ENCODE measurements at places on chromosomes 1 and 21.

- DNase-seq, result no peak
Observed at GRCh38 chr1:941588-942383, 17.3 kb downstream of the NOC2L start.

GRCh38 chr1:196105901-196106300 is 502.3 kb downstream of the KCNT2 start:
- no peak for DNase-seq

DNA sequence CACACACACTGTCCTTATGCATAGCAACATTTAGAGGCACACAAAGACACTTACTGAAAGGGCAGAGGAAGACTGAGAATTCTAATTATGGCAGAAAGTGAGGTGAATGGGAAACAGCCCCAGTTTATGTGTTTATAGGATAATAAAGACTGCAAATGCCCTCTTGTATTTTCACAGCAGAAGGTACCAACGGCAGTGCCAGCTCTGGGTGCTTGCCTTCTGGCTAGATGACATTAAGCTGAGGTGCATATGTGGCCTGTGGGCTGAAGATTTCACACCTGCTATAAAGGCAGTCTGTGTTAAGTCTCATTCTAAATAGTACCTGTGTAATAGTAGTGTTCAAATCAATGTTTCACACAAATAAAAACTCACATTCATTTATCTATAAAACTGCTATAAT is 347.2 kb upstream of the ZRANB2 start:
- DNase-seq, result no peak

GRCh38 chr1:206490771-206491405 is 16.4 kb upstream of the RASSF5 start:
- DNase-seq, result no peak

DNA sequence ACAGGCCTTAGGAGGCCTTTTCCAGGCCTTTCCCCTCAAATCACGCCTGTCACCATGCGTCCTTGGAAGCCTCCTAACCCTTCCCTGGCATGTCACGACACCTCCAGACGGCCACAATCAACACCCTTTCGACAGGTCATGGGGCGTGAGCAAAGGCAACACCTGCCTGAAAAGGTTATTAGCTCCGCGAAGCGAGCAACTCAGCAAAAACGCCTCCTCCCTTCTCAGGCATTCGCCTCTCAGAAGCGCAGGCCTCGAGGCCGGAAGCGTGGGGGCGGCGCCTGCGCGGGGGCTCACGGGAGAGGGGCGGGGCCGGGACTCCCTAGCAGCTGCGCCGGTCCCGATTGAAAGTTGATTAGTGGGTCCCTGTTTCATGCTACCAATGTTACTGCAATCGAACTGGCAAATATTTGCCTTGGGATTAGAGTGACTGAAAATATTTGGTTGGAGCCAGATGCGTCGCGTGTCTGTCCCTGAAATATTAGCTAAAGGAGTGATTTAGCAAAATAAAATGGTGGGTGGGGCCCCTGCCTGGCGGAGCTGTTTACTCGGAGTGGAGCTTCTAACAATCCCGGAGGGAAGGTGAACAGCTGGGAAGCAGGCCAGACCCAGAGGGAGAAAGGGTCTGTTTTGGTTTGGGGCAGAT is 44.9 kb downstream of the GFI1 start:
- no peak for DNase-seq

- DNase-seq, result no peak
Observed at GRCh38 chr21:37764691-37765090, 151.6 kb downstream of the KCNJ6 start.

DNA sequence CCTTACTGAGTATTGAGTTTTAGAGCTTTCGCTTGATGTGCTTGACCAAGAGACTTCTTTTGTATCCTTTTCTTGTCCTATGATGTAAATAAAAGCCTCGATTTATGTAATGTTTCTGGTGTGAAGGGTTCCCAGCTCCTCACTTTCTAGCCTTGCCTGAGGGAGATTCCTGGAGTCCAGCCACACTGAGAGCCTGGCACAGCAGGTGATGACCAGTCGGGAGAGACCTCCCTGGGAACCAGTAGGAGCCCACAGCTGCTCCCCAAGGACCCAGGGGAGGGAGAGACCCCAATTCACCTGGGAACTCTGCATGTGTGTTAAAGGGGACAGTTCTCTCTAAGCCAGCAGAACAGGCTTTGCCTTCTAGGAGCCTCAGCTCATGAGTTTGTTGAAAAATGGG is 8.9 kb downstream of the C1orf115 start:
- no peak for DNase-seq

- DNase-seq, result peak; percentile 58
Observed at GRCh38 chr1:7409278-7409677, 361.8 kb upstream of the VAMP3 start.

DNA sequence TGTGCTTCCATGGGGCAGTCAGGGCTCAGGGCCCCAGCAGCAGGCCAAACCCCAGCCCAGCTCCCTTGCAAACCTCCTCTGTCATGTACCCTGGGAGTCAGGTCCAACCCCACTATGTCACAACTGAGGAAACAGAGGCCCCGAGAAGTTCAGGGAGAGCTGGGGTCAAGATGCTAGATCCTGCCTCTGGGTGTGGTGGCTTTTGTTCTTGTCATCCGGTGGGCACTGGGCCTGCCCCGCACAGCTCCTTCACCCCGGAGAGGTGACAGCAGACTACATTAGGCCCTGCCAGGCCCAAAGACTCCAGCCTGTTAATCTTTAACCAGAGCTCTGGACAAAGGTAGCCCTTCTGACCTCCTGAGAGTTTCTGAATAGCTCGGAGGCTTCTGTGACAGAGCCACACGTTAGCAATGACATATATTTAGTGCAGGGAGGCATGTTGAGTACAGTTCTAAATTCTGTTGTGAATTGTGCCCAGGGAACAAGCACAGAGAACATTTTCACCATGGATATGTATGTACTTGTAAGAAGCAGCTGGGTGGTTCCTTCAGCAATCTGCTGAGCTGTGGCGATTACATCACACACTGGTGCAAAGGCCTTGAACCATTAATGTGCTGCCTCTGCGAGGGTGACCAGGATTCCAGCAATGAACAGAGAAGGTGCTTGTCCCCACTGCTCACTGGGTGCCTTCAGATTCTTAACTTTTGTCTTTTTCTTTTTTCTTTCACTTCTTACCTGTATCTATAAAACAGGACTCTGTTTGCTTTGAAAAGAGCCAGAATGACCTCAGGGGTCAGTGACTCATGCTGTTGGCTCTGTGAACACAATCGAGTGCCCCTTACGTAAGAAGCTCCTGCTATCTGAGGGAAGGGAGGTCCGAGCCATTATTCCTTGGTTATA is 102.8 kb downstream of the RHOU start:
- DNase-seq, result no peak

GRCh38 chr1:230797942-230798365 is 50.8 kb downstream of the CAPN9 start:
- DNase-seq, result no peak

- no peak for DNase-seq
Observed at GRCh38 chr21:44301141-44301540, 1.3 kb downstream of the PFKL start.

- DNase-seq, result no peak
Observed at GRCh38 chr1:18921516-18922251, 19.3 kb upstream of the ALDH4A1 start.

GRCh38 chr1:151475175-151475574 is 15.9 kb upstream of the POGZ start:
- no peak for DNase-seq

- DNase-seq, result no peak
Observed at GRCh38 chr1:165795894-165796293, 27.2 kb upstream of the TMCO1 start.

DNA sequence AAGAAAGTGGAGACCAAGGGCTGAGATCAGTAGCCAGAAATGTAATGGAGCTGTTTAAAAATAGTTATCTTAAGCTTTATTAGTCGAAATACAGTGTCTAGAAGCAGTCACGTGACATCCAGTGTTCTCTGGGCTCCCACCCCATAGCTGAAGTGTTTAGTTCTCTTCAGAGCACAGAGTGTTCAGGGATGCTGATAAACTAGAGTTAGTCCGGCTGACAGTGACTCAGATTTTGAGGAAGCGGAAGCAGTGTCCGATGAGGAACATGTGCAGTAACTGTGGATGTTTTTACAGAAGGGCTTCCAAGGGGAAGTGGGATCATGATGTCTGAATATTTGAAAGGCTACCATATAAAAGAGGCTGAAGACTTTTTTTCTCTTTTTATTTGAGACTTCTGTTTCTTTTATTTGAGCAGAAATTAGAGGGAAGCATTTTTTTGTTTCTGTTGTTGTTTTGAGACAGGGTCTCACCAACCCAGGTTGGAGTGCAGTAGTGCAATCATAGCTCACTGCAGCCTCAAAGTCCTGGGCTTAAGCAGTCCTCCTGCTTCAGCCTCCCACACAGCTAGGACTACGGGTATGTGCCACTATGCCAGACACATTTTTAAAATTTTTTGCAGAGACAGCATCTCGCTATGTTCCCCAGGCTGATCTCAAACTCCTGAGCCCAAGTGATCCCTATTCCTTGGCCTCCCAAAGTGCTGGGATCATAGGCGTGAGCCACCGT is 124.2 kb downstream of the GALNT2 start:
- no peak for DNase-seq

GRCh38 chr1:235391874-235392273 is 24.6 kb downstream of the TBCE start:
- DNase-seq, result no peak
